Thoracic aorta (tissue), 2 donors: ENCODE measurements at places on chromosomes 12 and 14. TPM values are rescaled to one million over a fixed set of nuclear protein-coding genes. Genes with fewer than 3 reads are reported as not detected.

The TCL1A gene
- total RNA-seq, result not detected

The POLE2 gene
- 0.27 TPM for total RNA-seq

The TRIP11 gene
- total RNA-seq, result 36.8 TPM

DNA sequence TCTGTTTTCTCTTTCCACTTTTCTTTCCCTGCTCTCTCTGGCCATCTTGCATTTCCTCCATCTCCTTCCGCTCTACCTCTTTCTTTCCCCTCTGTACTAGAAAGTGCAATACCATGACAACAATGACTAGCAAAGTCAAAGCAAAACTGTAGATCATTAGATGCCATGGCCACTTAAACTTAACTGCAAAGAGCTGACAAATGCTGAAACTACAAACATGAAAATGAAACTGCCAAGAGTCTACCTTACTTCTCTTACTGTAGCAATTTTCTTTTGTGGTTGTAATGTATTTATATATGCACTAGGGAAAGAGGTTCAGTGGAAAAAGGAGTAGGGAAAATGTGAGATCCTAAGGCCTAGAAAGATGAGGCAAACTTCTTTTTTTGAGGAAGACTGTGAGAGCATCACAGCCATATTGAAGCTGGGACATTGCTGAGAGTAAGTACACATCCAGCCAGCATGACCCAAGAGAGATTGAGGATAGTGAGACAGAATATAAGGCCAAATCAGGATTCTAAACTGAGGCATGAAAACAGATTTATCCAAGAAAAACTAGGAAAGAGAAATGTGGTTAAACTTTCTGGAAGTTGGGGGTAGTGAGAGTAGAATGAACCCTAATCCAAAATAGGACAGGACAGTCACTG, 276.6 kb upstream of the NAV3 start:
- DNase-seq, result no peak

DNA sequence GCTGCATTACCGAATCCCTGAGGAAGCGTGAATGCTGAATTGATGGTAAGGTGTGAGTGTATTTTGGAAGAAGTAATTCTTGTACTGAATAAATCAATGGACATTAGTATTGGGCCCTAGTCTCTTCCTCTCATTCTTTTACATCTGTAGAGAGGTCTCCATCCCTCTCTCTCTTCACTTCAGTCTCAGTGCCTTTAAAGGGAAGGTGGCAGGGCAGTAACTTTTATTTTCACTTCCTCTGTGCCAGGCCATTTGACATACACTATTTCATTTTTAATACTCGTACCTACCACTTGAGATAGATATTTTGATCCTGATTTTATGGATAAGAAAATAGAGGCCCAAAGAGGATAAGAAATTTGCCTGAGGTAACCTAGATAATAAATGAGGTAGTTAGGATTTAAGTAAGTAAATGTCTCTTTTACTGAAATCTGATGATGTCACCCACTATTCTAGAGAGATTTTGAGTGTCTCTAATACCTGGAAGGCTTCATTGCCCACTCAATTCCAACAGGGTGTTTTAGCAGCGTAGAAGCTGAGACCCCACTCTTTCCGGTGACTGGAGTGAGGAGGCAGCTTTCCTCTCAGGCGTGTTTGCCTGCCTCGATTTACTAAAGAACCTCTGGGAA, 177.9 kb upstream of the PRICKLE1 start:
- DNase-seq, result no peak

DNA sequence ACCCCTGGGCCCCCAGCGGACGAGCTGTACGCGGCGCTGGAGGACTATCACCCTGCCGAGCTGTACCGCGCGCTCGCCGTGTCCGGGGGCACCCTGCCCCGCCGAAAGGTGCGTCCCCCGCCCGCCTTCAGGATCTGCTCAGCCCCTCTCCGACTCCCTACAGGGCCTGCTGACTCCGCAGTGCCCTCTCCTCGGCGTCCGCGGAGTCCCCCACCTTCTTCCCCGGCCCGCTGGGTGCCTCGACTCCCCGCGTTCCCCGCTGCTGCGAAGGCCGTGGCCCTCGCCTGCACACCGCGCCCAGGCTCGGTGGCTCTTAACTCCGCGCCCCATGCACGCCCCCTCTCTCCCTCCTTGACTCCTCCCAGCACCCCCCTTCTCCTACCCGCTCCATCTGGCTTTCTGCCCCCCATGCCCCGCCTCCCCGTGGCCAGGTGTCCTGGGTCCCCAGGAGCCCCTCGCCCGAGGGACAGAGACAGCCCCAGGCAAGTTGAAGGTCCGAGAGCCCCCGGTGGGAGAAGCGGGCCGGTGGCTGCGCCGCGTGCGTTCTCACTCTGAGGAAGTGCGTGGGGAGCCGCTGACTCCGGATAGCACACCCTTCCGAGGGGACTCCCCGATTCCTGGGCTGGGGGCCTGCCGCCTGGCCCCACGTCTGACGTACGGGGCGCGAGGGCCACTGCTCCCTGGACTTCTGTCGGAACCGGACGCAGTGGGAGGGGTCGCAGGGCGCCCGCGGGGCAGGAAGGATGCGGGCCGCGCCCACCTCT, 594 bp downstream of the TAMALIN start:
- no peak for DNase-seq

GRCh38 chr12:122064780-122065588, 13.6 kb upstream of the MLXIP start:
- DNase-seq, result no peak

DNA sequence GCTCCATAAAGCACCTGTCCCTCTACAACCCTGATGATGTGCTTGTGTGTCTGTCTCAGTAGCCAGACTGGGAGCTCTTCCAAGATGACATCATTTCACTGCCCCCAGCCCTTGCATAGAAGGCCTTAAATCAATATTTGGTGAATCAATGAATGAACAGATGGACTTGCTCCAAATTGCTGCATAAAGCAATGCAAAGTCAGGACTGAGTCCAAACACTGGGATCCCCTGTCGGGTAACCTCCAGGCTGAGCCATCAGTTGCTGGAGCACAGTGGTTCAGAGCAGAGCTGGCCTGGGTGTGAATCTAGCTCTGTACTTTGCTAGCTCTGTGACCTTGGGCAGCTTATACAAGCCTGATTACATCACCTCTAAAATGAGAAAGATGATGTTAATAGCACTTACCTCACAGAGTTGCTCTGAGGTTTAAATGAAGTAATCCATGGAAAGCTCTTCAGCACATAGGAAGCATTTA, 120.3 kb upstream of the VASH1 start:
- no peak for DNase-seq

DNA sequence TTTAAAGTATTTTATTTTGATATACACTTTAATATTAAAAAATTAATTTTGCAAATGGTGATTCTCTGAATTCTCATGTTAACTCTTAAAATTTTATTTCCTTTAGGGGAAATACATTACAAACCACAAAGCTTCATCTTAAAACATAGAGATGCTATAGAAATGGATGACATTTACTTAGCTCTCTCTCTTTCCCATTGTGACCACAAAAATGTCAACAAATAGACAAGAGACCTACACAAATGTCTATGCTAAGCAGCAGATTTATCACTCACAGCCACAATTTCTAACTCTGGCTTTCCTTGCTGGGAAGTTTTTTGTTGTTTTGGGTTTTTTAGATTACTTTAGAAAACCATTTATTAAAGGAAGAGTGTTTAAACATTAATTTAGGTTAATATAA, 19.9 kb upstream of the PHC1 start:
- DNase-seq, result no peak

- no peak for DNase-seq
Observed at GRCh38 chr14:88933191-88933590, 108.7 kb downstream of the TTC8 start.

- DNase-seq, result no peak
Observed at GRCh38 chr14:74425525-74426201, 347 bp downstream of the SYNDIG1L start.

GRCh38 chr12:54131641-54132280, 57.0 kb downstream of the SMUG1 start:
- DNase-seq, result no peak

GRCh38 chr12:131618303-131618658, 92.6 kb upstream of the SFSWAP start:
- DNase-seq, result no peak

- DNase-seq, result no peak
Observed at GRCh38 chr14:72057701-72058285, 125.6 kb downstream of the RGS6 start.
